ENCODE measurements at places on chromosomes 6 and 20.

GRCh38 chr6:156273065-156273711 lies 504.0 kb upstream of the ARID1B start:
- DNase-seq, result no peak

GRCh38 chr20:10647471-10647870 lies 26.3 kb downstream of the JAG1 start:
- no peak for DNase-seq

DNA sequence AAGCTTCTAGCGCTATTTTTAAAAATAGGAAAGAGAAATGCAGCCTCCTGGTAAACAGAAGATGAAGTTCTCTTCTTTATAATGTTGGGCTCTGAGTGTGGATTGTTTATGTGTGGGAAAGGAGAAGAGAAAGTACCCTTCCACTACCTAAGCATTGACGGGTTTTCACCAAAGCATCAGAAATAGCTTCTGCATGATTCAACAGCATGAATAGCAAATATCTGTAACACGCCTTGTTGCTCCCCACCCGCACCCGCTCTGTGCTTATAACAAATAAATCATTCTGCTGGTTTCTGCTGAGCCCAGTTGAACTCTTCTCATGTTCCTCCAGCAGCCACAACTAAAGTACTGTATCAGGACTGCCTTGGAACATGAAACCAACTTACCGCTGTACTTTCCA lies 20.7 kb downstream of the TXLNB start:
- DNase-seq, result no peak

DNA sequence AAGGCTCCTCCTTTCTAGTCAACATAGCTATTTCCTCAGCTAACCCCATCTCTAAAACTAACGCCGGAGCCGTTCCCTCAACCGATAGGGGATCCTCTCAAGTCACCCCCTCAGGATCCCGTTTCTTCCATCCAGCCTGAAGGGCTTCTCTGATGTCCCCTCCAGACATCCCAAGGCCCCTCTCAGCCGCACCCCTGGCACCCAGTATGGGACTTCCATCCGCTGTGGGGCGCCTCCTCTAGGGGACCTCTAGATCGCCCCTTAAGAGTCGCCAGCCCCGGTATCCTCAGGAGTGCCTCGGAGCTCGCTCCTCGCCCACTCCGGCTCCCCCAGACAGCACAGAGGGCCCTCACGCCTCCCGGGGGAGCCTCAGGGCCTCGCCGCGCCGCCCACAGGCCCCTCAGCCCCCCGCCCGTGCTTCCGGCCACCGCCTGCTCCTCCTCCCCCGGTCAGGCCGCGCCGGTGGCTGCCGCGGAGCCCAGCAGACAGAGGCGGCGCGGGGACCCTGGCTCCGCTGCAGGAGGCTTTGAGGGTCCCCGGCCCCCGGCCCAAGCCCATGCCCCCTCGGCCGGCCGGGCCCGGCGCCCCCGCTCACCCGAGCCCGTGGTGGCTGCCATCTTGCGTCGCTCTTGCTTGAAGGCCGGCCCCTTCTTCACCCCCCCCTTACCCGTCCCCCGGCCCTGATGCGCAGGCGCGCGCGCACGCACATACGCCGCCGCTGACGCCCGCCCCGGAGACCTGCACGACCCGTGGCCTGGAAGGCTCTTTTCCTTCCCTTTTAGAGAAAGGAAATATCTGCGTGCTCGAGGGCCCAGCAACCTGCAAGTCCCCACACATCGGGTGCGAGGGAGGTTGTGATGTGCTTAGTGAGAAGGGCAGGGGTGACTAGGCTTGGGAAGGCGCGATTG lies at the start of gene UBE2V1:
TSS of gene UBE2V1 (minus strand) at position 639 of the 908 bp plus-strand sequence. CDS start at position 617, 22 bp downstream.
- peak; percentile 96 for DNase-seq

DNA sequence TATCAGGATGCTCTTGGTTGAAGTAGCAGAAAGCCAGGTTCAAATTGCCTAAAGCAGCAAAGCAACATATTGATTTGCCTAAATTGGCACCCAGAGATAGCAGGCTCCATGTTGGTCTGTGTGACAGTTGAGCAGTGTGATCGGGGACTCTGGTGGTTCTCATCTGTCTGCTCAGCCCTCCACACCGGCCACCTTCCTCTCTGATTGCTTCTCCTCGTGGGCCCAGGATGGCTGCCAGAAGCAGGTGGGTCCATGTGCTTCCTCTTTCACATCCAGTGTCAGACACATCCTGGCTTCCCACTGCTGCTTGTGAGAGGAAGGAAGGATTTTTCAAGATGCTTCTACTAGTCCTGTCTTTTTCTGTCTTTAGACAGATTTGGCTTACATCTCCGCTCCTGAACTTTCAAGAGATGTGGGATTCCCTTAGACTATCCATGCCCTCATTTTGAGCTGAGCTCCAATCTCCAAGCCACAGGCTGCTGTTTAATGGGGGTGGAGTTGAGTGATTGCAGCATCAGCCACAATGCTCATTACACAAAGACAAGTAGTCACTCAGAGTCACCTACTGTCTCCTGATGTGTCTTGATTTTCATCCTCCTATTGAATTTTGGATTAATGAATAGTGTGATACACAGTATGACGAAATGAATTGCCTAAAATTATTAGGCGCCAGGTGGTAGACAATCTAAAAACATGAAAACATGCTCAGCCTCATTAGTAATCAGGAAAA lies 122.2 kb downstream of the ZDHHC14 start:
- no peak for DNase-seq

GRCh38 chr6:144075875-144076274 lies 19.5 kb downstream of the SF3B5 start:
- DNase-seq, result no peak

DNA sequence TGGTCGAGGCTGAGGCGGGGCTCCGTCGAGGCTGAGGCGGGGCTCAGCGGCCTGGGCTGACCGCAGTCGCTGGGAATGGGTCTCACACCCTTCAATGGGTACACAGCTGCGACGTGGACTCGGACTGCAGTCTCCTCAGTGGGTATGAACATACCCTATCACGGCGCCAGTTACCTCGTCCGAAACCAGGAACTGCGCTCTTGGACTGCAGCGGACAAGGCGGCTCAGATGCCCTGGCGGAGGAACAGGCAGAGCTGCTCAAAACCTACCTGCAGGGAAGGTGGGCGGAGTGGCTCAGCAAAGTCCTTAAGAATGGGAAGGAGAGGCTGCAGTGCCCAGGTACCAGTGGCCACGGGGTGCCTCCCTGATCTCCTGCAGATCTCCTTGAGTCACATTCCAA lies 14.2 kb downstream of the HLA-A start:
- no peak for DNase-seq

- no peak for DNase-seq
Observed at GRCh38 chr6:26387565-26387964, 4.7 kb downstream of the BTN2A2 start.

DNA sequence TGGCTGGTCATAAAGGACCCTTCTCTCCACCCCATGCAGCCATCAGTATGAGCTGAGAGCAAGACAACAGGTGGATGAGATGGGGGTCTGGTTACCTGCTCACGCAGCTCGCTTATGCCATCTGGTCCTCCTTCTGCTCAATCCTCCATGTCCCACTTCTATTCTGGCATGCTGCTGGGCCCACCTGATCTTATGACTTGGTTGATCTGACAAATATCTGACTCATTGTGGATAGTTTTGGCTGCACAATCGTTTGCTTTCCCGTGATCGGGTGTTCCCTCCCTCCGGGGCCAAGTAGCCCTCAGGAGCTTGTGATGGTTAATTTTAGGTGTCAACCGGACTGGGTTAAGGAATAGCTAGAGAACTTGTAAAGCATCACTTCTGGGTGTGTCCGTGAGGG lies 26.6 kb upstream of the ELMO2 start:
- no peak for DNase-seq

- peak; percentile 81 for DNase-seq
Observed at GRCh38 chr6:47651505-47651944, 46.9 kb upstream of the ADGRF4 start.

GRCh38 chr6:158853072-158853879 lies 34.1 kb upstream of the EZR start:
- DNase-seq, result peak; percentile 73

DNA sequence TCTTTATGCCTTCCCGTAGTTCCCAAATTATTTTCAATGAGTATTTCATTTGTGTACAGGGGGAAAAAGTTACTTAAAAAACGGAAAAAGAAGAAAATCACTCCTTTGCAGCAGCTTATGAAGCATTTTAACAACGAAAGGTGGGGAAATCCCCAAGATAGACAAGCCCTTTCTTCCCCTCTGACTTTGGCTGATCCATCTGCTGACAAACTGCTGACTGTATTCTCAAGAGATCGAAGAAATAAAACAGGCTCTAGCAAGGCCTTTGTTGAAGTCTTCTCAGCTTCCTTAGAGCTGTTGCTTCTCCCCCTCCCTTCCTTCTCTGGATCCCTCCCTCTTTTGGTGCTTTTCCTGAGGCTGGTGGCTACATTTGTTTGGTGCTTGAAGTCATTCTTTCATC lies 325.2 kb downstream of the NRN1 start:
- no peak for DNase-seq

- DNase-seq, result peak; percentile 13
Observed at GRCh38 chr20:11057624-11058023, 383.8 kb upstream of the JAG1 start.

DNA sequence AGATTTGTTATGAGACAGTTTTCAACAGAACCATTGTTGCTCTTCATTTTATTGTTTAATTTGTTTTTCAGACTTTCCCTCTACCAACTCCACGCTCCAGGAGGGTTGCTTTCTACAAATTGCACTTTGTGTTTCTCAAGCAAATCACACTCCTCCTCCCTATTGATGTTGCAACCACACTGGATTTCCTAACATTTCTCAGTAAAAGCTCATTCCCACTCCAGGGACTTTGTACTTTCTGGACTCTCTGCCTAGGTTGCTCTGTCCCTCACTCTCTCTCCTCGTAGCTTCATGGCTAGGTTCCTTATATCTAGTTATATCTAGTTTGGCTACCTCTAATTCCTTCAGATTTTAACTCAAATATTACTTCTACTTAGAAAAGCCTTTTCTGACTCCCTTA lies 20.3 kb downstream of the PGK2 start:
- no peak for DNase-seq

GRCh38 chr20:1204113-1204512 lies 859 bp downstream of the C20orf202 start:
- no peak for DNase-seq

- peak; percentile 59 for DNase-seq
Observed at GRCh38 chr6:106556368-106556960, 72.8 kb downstream of the RTN4IP1 start.

DNA sequence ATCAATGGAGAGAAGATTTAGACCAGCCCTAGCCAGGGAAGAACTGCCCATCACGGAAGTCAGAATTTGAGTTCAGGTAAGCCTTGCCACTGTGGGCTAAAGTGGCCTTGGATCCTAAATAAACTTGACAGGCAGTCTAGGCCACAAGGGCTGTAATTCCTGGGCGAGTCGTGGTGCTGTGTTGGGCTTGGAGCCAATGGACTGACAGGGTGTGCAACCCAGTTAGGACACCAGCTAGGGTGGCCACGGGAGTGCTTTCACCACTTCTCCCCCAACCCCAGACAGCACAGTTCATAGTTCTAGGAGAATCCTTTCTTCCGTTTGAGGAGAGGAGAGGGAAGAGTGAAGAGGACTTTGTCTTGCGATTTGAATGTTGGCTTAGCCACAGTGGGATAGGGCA lies 422.4 kb downstream of the DOK5 start:
- DNase-seq, result no peak

DNA sequence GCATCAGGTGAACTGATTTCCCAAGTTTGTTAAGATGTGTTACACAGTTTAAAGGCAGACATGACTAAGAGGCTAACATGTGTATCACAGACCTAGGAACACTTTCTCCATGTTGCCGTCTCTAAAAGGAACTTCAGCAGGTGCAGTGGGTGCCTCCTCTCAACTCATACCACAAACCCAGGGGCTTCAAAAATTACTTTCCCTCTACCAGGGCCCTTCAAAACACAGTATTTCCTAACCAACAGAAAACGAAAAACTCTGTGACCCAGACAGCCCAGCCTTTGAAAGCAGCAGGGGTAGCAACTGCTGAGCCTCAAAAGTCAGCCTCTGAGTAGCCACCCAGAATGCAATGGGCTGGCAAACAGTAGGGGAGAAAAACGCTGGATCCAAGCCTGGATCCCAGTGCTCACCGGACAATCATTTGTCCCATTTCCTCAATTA lies 28.5 kb downstream of the B4GALT5 start:
- DNase-seq, result no peak

DNA sequence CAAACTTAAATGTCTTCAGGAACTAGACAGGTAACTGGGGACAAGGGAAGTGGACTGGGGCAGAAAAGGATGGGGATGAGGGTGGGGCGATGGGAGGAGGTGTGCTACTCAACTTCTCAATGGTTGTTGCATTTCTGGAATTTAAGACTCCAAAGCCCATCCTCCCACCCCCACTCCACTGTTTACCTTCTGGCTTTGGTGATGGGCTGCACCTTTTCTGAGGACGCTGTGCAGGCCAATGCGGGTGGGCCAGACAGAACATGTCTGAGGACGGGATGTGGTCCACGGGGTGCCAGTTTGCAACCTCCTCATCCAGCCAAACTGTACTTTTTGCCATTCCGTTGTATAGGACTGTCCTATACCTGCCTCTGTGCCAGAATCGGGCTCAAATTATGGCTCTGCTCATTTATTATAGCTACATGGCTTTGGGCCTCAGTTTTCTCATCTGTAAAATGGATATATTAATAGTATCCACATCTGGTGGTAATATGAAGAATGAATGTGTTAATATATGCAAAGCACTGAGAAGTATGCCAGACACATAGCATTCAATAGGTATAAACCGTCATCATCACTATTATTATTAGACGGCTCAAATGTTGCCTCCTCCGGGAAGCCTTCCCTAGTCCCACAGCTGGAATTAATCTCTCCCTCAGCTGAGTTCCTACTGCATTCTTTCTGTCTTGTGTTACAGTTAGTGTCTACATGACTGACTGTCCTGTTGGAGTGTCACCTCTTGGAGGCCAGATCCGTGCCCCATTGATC lies 31.0 kb upstream of the VEGFA start:
- DNase-seq, result no peak

DNA sequence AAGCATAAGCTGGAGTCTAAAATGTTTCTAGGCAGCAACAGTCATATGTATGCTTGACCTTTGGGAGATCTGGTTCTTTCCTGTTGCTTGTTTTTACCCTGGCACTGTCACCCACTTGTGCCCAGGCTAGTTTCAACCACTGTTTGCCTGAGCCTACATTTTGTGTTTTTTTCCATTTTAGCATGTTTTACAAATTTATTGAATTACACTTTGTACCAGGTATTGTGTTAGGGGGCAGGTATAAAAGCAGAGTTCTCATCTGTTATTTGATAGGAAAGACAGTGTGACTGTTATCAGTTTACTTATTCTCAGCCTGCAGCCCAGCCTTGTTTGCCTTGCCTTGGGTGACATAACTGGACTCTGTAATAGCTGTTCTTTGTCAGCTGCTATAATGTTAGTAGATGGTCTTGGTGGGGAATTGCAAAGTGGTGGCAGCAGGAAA lies 147.0 kb downstream of the CDKAL1 start:
- DNase-seq, result no peak

- no peak for DNase-seq
Observed at GRCh38 chr6:136201732-136202131, 48.4 kb downstream of the MTFR2 start.
